ENCODE measurements at places on chromosomes 3 and 15. TPM values are rescaled to one million over a fixed set of nuclear protein-coding genes. Genes with fewer than 3 reads are reported as not detected.

DNA sequence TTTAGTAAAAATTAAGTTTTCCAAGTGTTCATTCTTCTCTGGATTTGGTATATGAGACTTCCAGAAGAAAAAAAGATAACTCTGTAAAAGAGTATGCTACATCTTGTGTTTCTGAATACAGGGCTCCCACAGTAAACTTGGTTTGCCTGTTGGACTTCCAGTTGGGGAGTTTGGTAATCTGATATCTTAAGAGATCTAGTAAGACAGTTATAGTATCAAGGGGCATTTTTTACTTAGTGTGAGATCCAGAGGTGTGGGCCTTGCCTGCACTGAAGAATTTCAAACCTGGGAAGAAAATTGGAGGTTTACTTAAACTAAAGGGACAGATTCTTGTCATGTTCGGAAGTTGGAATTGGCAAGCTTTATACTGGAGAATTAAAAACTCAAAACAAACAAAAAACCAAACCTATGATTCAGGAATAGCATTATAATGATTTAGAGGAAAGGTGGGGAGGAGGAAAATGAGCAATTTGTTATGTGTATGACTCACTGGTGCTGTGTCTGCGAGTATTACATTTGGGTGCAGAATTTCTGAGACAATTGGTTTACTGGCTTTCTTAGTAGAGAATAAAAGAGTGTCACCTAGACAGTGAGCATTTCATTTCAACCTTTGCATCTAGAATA, 58.9 kb upstream of the ULK4 start:
- no peak for DNase-seq

- no peak for DNase-seq
These were observed 33.6 kb downstream of the PARP14 start for GRCh38 chr3:122714273-122714672.

GRCh38 chr3:131386429-131387165, 5.0 kb downstream of the NUDT16 start:
- no peak for DNase-seq

DNA sequence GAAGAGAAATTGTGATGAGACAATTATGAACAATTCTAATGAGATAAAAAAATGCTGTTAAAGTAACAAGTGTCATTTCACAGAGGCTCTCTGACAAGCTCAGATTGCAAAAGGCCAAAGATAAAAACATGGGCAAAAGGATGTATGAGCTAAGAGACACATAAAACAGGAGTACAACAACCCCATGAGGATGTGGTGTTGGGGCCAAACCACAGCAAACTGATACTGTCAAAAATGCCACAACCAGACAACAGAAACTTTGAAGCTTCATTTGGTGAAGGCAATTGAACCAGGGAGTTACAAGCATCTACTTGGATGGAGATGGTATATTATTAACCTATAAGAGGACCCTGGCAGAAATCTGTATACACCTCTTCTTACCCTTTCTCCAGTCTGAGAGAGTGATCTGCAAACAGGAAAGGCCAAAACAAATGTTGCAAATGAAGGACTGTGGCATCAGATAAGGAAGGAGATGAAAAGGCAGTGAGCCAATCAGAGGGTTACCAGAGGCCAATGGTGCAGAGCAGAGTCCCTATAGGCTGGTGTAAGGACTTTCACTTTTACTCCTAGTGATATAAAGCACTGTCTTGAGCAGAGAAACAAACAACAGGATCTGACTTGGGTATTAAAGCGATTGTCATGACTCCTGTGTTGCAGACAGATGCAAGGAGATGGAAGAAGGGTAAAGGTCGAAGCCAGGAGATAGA, 659.0 kb downstream of the NTRK3 start:
- no peak for DNase-seq

- DNase-seq, result no peak
These were observed 72.0 kb upstream of the ALDH1L1 start for GRCh38 chr3:126252373-126252772.

CCRL2 gene
- 8.8 TPM for total RNA-seq

KCNH8 gene
- not detected for total RNA-seq

GRCh38 chr3:188160751-188161150, 6.8 kb downstream of the LPP start:
- no peak for DNase-seq

GRCh38 chr3:155302481-155302880, 9.0 kb upstream of the STRIT1 start:
- no peak for DNase-seq

GRCh38 chr3:161293381-161293780, 72.3 kb downstream of the NMD3 start:
- no peak for DNase-seq

CD80 gene
- total RNA-seq, result 1.3 TPM

GRCh38 chr3:58630076-58630709, 36.4 kb downstream of the FAM3D start:
- no peak for DNase-seq

DNA sequence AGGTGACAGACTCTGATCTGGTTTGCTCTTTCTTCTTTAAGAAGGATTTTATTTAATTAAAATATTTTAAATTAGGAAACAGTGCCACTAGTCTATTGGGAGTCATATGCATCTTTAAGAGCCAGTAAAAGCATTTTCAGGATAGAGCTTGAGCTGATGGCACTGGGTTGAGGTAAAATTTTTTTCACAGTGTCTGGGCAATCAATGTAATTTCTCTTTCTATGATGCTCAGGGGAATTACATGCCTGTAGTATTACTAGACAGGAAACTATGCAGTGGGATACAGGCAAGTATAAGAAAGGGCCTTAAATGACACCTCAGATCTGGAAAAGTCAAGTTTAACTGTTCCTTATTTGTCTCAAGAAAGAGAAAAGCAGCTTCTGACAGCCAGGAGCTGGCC, 76.4 kb downstream of the GAP43 start:
- DNase-seq, result no peak

GRCh38 chr3:12396471-12396870, 87.8 kb upstream of the TSEN2 start:
- no peak for DNase-seq

GRCh38 chr3:12973827-12974226, 99.4 kb downstream of the IQSEC1 start:
- no peak for DNase-seq

CORO2B gene
- total RNA-seq, result 4.9 TPM

KBTBD8 gene
- 1.8 TPM for total RNA-seq

- DNase-seq, result no peak
These were observed 85.7 kb downstream of the SPATA16 start for GRCh38 chr3:173055228-173055933.

- DNase-seq, result no peak
These were observed 50.2 kb downstream of the AKAP13 start for GRCh38 chr15:85430406-85431204.

DNA sequence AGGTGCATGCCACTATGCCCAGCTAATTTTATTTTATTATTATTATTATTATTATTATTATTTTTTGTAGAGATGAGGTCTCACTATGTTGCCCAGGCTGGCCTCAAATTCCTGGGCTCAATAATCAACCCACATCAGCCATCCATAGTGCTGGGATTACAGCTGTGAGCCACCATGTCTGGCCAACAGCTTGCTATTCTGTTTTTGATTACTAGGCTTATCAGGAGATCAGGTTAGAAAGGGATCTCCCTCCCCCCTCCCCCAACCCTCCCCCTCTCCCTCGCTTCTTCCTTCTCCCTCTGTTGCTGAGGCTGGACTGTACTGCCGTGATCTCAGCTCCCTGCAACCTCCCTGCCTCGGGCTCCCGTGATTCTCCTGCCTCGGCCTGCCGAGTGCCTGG, 8.6 kb downstream of the CLN6 start:
- DNase-seq, result peak; percentile 24

DNA sequence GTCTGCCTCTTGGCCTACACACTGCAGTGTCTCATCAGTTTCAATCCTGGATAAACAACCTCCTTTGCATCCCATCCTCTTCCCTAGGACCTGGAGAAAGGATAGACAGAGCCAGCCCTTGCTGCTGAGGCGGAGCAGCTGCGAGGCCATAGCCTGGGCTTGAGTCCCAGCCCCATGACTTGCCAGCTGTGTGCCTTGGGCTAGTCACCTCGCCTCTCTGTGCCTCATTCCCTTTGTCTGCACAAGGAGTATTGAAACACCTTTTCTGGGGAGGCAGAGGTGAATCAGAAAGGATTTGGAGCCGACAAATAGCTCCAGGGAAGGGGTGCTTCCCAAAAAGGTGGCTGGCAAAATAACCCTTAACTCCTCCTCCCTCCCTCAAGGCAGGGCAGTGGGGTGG, 65.0 kb upstream of the SLC6A1 start:
- DNase-seq, result peak; percentile 68

CCDC9B gene
- 10.6 TPM for total RNA-seq

GRCh38 chr15:77025941-77026411, 31.1 kb downstream of the PSTPIP1 start:
- no peak for DNase-seq

DNA sequence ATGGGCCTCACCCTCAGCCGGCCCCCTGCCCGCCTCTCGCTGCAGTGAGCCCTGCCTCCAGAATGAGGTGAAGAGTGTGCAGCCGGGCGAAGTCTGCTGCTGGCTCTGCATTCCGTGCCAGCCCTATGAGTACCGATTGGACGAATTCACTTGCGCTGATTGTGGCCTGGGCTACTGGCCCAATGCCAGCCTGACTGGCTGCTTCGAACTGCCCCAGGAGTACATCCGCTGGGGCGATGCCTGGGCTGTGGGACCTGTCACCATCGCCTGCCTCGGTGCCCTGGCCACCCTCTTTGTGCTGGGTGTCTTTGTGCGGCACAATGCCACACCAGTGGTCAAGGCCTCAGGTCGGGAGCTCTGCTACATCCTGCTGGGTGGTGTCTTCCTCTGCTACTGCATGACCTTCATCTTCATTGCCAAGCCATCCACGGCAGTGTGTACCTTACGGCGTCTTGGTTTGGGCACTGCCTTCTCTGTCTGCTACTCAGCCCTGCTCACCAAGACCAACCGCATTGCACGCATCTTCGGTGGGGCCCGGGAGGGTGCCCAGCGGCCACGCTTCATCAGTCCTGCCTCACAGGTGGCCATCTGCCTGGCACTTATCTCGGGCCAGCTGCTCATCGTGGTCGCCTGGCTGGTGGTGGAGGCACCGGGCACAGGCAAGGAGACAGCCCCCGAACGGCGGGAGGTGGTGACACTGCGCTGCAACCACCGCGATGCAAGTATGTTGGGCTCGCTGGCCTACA, 8.5 kb downstream of the GRM2 start:
- DNase-seq, result peak; percentile 88

DCLK3 gene
- total RNA-seq, result 0.16 TPM

GRCh38 chr3:23682646-23683045, 123.1 kb upstream of the UBE2E1 start:
- no peak for DNase-seq
